ENCODE measurements at places on chromosomes 6 and 20. TPM values are rescaled to one million over a fixed set of nuclear protein-coding genes. Genes with fewer than 3 reads are reported as not detected.

The TSBP1 gene
- not detected for total RNA-seq

The C20orf96 gene
- 9.9 TPM for total RNA-seq

The GSTA3 gene
- total RNA-seq = not detected

The RIPPLY2 gene
- total RNA-seq = not detected

The SNAI1 gene
- 12.8 TPM for total RNA-seq

The BPIFB2 gene
- total RNA-seq = not detected

The ZNF334 gene
- not detected for total RNA-seq

The OR2J2 gene
- not detected for total RNA-seq

The KCNB1 gene
- 0.99 TPM for total RNA-seq

The RIMS4 gene
- total RNA-seq = 1.3 TPM

The CST9 gene
- total RNA-seq = not detected

The LPA gene
- 0.05 TPM for total RNA-seq

The ABHD12 gene
- total RNA-seq = 107 TPM

The CST7 gene
- not detected for total RNA-seq

The TBXT gene
- total RNA-seq = not detected

The TRDN gene
- total RNA-seq = not detected
